GM23248 (cell line): ENCODE measurements at places on chromosomes 6 and 20. TPM values are rescaled to one million over a fixed set of nuclear protein-coding genes. Genes with fewer than 3 reads are reported as not detected.

ACOT13 gene
- 26.2 and 27.7 TPM in 2 replicates for polyA plus RNA-seq

SF3B5 gene
- 192 and 197 TPM in 2 replicates for polyA plus RNA-seq

ABHD16B gene
- not detected in 2 replicates for polyA plus RNA-seq

NR2E1 gene
- not detected in 2 replicates for polyA plus RNA-seq

GHRH gene
- not detected in 2 replicates for polyA plus RNA-seq

TCF21 gene
- 3.8 and 4.0 TPM in 2 replicates for polyA plus RNA-seq

DEFB132 gene
- not detected in 2 replicates for polyA plus RNA-seq

CSE1L gene
- polyA plus RNA-seq = 75.2 and 77.5 TPM in 2 replicates

ARMC2 gene
- 2.5 and 4.4 TPM in 2 replicates for polyA plus RNA-seq

SLC35D3 gene
- polyA plus RNA-seq = not detected in 2 replicates

OPRM1 gene
- polyA plus RNA-seq = not detected in 2 replicates

MOXD1 gene
- 557 and 564 TPM in 2 replicates for polyA plus RNA-seq

ETV7 gene
- 0.70 and 0.99 TPM in 2 replicates for polyA plus RNA-seq
